ENCODE measurements at places on chromosomes 16 and 17.
A peak's percentile ranks its signal among the peaks of the same experiment; 100 is the strongest.

DNA sequence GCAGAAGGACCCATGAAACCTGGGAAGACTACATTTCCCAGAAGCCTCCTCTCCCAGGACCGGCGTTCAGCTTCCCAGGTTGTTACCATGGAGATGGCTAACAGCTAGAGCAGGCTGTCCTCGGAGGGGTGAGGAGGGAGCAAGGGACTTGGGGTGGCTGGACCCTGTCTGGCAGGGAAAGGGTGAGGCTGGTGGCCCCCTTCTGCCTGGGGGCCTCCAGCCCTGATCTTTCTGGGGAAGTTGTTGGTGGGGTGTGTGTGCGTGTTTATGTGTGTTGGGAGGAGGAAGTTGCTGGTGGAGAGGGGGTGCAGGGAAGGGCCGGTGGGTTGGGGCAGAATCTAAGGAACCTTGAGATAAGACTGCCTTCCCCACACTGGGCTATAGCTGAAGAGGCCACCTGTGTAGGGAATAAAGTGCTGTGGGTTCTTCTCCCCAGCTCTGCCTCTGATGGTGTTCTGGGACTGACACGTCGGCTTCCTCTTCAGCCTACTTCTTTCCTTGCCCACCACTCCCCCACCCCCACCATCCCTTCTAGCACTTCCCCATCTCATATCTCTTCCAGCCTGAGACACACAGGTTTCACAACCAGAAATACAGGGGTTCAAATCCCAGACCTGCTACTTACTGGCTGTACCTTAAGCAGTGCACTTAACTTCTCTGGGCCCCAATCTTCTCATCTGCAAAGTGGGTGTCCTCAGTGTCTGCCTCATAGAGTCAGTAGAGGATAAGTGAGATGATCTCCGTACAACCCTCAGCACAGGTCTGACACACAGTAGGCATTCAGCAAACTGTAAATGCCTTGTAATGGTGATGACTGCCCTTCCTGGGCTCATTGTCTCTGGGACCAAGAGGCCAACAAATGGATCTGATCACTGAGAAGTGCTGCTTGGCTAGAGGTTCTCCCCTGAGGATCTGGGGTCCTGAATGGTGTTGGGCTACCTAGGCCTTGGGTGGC lies at the start of gene DRC7:
TSS of gene DRC7 (plus strand) at position 82 of the 955 bp plus-strand sequence. CDS start 3,144 bp downstream, outside the sequence.
- peak; percentile 29 for DNase-seq

- DNase-seq = no peak
Observed at GRCh38 chr16:56984639-56985038, 4.7 kb upstream of the NLRC5 start.

- DNase-seq = no peak
Observed at GRCh38 chr17:12826431-12826830, 37.1 kb downstream of the ARHGAP44 start.

- DNase-seq = no peak
Observed at GRCh38 chr17:41377546-41377945, 4.6 kb downstream of the KRT34 start.

DNA sequence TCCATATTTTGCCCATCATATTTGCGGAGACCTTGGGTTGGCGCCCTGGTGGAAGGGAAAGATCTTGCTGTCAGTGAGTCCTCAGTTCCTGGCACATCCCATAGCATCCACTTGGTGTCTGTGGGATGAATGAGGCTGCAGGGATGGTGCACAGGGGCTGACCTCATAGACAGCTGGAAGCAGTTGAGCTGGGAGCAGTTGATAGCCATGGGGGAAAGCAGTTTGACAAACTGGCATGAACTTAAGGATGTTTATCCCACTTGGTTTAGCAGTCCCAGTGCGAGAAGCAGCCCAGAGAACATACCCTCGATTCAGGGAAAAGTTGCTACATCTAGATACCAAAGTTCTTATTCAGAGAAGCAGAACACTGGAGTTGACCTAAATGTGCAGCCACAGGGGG lies 80.7 kb downstream of the SNX29 start:
- DNase-seq = no peak
